Large intestine (tissue), 12 donors: ENCODE measurements at places on chromosomes 13 and 19.

- no peak for DNase-seq
These were observed 31.5 kb downstream of the ABCC4 start for GRCh38 chr13:95269756-95270155.

- no peak for DNase-seq
These were observed 11.3 kb downstream of the SOX1 start for GRCh38 chr13:112078216-112078615.

- no peak for DNase-seq
These were observed 71.3 kb downstream of the DPF1 start for GRCh38 chr19:38152461-38153379.

GRCh38 chr19:13734751-13735150, 29.6 kb upstream of the MRI1 start:
- DNase-seq = no peak
